ENCODE measurements at places on chromosomes 3 and 15. TPM values are rescaled to one million over a fixed set of nuclear protein-coding genes. Genes with fewer than 3 reads are reported as not detected.
A peak's percentile ranks its signal among the peaks of the same experiment; 100 is the strongest.

The CPEB1 gene
- total RNA-seq = 4.0 TPM

The UPK1B gene
- total RNA-seq = 0.67 TPM

The KLHL18 gene
- total RNA-seq = 31.7 TPM

The CLEC3B gene
- total RNA-seq = not detected

The MYL3 gene
- total RNA-seq = not detected

The TUBGCP4 gene
- total RNA-seq = 23.4 TPM

The NPAP1 gene
- total RNA-seq = 0.07 TPM

The SLCO2A1 gene
- total RNA-seq = 1.1 TPM

The OR5K2 gene
- total RNA-seq = not detected

The MYLK gene
- total RNA-seq = 15.5 TPM

The DPPA2 gene
- 12.6 TPM for total RNA-seq

The CYP1A1 gene
- 0.11 TPM for total RNA-seq

GRCh38 chr3:103786296-103786695, 1351.5 kb downstream of the ZPLD1 start:
- no peak for DNase-seq
- peaks cover 4% of the 10 kb centered on the region for H3K4me1 ChIP-seq
- no peak overlapping the region for H3K27ac ChIP-seq

- no peak for DNase-seq
- peaks cover 6% of the 10 kb centered on the region for H3K4me1 ChIP-seq
- no peaks in the 10 kb centered on the region for H3K27me3 ChIP-seq
- H3K27ac ChIP-seq = no peak overlapping the region
- 0 out of 2 replicates have a peak, but pooled peaks cover 2% of the 10 kb centered on the region for H3K36me3 ChIP-seq
These were observed 3.0 kb downstream of the CFAP20DC start for GRCh38 chr3:59046839-59047238.

GRCh38 chr3:114650808-114651207, 357.0 kb downstream of the TIGIT start:
- no peaks in the 10 kb centered on the region for H3K36me3 ChIP-seq
- no peak overlapping the region for H3K4me3 ChIP-seq
- no peaks in the 10 kb centered on the region for H3K27me3 ChIP-seq

GRCh38 chr3:172135185-172135584, 95.8 kb downstream of the FNDC3B start:
- H3K36me3 ChIP-seq = no peaks in the 10 kb centered on the region

- H3K36me3 ChIP-seq = no peaks in the 10 kb centered on the region
- H3K27ac ChIP-seq = no peak overlapping the region
- H3K27me3 ChIP-seq = no peaks in the 10 kb centered on the region
- no peak for DNase-seq
- peaks cover 13% of the 10 kb centered on the region for H3K4me1 ChIP-seq
These were observed 7.0 kb downstream of the RTP3 start for GRCh38 chr3:46504789-46505188.

- H3K4me1 ChIP-seq = no peaks in the 10 kb centered on the region
- H3K27me3 ChIP-seq = no peaks in the 10 kb centered on the region
These were observed 890.7 kb upstream of the EPHA6 start for GRCh38 chr3:95923496-95924210.

DNA sequence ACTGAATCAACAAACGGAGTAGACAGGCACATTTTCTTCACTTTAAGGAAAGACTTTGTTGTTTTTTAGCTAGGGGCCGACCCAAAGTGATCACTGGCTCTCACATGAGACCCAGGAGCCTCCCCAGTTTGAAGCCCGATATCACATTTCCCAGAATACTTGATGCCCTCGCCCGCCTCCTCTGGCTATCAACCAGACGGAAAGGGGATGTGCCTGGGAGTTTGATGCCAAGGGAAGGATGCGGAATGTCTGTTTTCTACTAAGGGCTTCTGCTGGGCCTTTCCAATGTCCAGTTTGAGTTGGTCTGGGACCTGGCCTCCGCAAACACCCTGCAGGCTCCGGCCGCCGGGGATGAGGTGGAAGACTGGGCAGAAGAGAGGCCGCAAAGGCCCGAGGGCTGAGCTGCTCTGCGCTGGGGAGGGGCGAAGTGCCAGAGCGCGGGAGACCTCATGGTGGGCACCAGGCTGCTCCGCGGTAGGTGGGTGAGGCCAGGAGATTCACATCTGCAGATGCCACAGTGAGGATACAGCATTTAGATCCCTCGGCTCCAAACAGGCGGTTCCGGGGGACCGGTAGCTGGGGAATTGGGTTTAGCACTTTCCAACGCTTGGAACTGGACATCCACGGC, 491 bp upstream of the ZNF774 start:
- peak overlapping the region; percentile 67 for H3K4me3 ChIP-seq
- H3K27me3 ChIP-seq = no peaks in the 10 kb centered on the region
- H3K27ac ChIP-seq = no peak overlapping the region

- no peaks in the 10 kb centered on the region for H3K4me1 ChIP-seq
- DNase-seq = no peak
- H3K27me3 ChIP-seq = no peaks in the 10 kb centered on the region
- no peak overlapping the region for H3K27ac ChIP-seq
- H3K36me3 ChIP-seq = no peaks in the 10 kb centered on the region
These were observed 195.4 kb downstream of the FMN1 start for GRCh38 chr15:32998979-32999672.

DNA sequence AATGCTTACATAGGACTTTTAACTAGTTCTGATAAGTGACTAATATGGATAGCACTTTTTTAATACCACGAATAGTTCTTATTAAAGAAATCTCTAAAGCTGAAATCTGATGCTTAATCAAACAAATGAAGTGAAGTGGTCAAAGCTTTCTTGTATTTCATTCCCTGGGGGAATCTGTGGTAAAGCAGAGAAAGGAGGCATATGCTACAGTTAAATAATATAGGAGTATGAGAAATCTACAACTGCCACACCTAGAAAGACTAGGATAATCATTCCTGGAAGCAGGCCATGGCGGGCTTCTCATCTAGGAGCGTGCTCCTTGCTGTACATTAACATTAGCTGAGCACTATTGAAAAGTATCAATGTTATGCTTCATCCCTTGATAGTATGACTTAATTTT, 835.7 kb downstream of the OTOL1 start:
- H3K4me1 ChIP-seq = no peaks in the 10 kb centered on the region
- no peaks in the 10 kb centered on the region for H3K36me3 ChIP-seq
- H3K27ac ChIP-seq = no peak overlapping the region
- no peak for DNase-seq
- no peak overlapping the region for H3K4me3 ChIP-seq

DNA sequence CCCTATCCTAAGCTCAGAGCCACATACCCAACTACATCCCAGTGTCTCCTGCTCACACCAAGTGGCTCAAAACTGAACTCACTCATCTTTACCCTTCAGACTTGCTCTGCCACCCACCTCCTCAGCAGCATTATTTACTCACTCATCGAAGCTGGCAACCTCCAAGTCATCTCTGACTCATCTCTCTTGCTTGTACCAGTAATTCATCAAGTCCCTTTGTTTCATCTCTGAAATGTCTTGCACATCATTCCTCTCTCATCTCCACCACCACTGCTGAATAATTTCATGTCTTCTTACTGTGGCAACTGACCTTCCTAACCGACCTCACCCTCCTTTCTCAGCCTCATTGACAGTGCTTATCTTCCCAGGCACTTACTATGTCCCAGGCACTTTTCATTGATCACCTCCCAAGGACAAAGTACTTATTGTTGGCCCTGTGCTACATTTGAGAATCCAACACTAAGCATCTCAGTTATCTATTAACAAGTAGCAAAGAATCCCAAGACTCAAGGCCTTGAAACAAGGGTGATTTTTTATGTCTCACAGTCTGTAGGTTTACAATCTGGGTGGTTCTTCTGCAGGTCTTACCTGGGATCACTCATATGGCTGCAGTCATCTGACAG, 82.0 kb downstream of the MRPL46 start:
- no peaks in the 10 kb centered on the region for H3K27me3 ChIP-seq
- no peaks in the 10 kb centered on the region for H3K4me1 ChIP-seq
- no peak for DNase-seq

DNA sequence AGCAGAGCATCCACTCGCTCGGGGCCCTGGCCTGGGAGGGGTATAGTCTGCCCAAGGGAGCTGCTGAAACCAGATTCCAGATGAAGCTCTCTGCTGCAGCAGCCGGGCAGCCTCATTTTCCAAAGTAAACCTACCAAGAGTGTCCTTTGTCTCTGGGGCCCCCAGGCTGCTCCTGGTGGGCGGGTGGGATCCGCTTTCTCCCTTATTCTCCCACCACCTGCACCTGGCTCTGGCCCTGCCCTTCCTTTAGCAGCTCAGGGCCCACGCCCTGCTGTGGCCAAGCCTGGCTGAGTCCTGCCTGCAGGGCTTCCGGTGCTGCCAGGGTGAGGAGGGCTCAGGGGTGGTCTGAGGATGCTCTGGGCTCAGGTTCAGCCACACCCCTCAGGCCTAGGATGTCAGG, 13.0 kb downstream of the SCN5A start:
- no peak overlapping the region for H3K27ac ChIP-seq
- peaks cover 16% of the 10 kb centered on the region for H3K4me1 ChIP-seq
- no peak for DNase-seq
- H3K36me3 ChIP-seq = no peaks in the 10 kb centered on the region

- DNase-seq = no peak
- no peaks in the 10 kb centered on the region for H3K4me1 ChIP-seq
- H3K27ac ChIP-seq = no peak overlapping the region
These were observed 57.2 kb downstream of the SLC15A2 start for GRCh38 chr3:121951291-121951919.

DNA sequence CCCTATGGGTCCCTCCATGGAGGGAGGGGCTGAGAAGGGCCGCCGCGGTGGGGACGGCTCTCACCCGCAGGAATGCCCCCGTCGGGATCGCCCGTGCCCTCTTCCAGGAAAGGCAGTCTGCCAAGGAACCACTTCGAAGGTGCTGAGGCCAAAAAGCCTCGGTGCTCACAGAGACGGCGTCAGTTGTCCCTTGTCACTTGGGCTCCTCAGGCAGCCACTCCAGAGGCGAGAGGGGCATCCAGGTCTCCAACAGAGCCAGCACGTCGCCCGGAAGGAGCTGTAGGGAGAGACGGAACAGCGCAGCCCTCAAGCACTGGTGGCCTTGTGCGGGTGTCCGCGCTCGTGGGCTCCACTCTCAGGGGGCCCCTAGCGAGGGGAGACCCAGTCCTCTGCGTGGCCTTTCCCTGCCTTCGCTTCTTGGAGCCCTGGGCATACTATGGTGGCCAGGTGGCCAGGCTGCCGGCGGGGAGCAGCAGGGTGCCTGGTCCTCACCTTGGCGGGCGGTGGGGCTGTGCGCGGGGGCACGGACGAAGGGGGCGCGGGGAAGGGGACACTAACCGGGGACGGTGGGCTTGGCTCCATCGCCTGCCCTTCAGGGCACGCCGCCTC, 994 bp downstream of the MESP1 start:
- no peak overlapping the region for H3K27ac ChIP-seq
- no peaks in the 10 kb centered on the region for H3K36me3 ChIP-seq
- H3K4me1 ChIP-seq = peaks cover 24% of the 10 kb centered on the region
- DNase-seq = no peak
- peaks cover 69% of the 10 kb centered on the region for H3K27me3 ChIP-seq

GRCh38 chr15:81780966-81781365, 264.9 kb downstream of the MEX3B start:
- H3K27me3 ChIP-seq = no peaks in the 10 kb centered on the region
- no peaks in the 10 kb centered on the region for H3K36me3 ChIP-seq
